Naive thymus-derived CD8-positive, alpha-beta T cell (primary cell): ENCODE measurements at places on chromosomes 16 and 17.
A peak's percentile ranks its signal among the peaks of the same experiment; 100 is the strongest.

DNA sequence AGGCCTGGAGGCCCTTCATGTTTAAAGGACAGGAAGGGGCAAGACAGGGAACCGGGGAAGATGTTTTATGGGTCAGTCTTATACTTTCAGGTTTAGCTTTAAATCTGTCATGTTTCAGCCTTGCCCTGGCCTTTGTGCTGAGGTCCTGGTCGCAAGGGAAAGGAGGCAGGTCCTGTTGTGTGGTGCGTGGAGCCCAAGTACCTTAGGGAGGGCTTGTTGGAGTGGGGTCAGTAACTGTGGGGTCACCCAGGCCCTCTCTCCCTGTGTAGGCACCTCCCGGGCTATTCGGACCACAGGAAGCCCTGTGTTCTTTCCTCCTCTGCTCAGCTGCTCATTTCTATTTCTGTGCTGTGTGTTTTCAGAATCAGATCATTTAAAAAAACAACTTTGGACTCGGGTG lies 42.7 kb downstream of the MPRIP start:
- DNase-seq: no peak

GRCh38 chr16:52976539-52977167 lies 76.0 kb downstream of the CHD9NB start:
- no peak for DNase-seq

DNA sequence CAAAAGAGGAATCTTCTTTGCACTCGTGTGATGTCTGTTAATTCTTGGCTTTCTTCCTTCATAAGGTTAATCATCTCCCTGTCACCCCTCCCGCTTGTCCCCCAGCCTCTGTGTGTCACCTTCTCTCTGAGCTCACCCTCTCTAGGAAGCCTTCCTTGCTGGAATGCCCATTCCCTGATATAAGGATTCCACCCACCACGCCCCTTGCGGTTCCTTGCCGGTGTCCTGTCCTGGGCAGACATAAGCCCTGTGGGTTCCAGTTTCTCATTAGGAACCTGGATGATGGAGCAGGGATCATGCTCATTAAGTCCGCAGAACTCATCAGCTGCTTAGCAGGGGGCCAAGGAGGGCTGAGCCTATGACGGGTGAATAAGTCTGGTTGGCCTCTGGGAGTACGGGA lies 559.3 kb downstream of the MAF start:
- no peak for DNase-seq

GRCh38 chr17:37197336-37197735 lies 178.4 kb upstream of the C17orf78 start:
- no peak for DNase-seq

GRCh38 chr16:82996814-82997213 lies 370.0 kb downstream of the CDH13 start:
- DNase-seq: no peak

DNA sequence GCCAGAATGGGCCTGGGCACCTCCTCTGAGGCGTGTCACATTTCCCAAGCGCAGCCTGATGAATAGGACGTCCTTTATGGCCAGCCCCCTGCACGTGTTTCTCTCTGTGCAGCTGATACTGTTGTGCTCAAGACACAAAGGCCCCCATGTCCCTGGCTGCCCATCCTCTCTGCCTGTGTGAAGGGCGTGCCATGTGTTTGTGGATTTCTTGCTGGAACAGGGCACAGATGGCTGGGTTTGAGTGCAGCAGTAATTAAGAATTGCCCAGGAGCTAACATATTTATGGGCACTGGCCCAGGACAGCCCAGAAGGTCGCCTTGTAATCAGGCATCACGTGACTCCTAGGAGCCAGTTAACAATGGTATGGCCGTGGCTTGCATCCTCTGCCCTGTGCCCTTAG lies 181.1 kb downstream of the CCDC182 start:
- DNase-seq: no peak

- DNase-seq: no peak
Observed at GRCh38 chr17:34711646-34712045, 132.3 kb downstream of the TMEM132E start.

- DNase-seq: peak; percentile 10
Observed at GRCh38 chr17:83183951-83184506, 104.6 kb downstream of the METRNL start.

GRCh38 chr17:7523033-7523432 lies 25.8 kb upstream of the TNFSF12 start:
- DNase-seq: peak; percentile 54

DNA sequence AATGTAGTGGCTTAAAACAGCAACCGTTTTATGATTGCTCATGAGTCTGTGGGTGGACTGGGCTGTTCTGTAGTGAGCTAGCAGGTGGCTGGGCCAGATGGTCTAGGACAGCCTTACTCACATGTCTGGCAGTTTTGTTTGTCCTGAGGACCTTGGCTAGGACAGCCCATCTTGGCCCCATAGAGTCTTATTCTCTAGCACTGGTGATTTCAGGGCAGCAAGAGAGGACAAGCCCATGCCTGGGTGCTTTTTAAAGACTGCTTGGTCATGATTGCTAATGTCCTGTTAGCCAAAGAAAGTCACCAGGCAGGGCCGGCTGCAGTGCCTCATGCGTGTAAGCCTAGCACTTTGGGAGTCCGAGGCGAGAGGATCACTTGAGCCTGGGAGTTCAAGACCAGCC lies 139.8 kb downstream of the KATNIP start:
- DNase-seq: no peak

GRCh38 chr17:933312-934073 lies 46.1 kb downstream of the NXN start:
- no peak for DNase-seq

GRCh38 chr16:11049396-11050059 lies 105.2 kb downstream of the CLEC16A start:
- no peak for DNase-seq

GRCh38 chr16:97822-98221 lies 19.8 kb downstream of the MPG start:
- no peak for DNase-seq

DNA sequence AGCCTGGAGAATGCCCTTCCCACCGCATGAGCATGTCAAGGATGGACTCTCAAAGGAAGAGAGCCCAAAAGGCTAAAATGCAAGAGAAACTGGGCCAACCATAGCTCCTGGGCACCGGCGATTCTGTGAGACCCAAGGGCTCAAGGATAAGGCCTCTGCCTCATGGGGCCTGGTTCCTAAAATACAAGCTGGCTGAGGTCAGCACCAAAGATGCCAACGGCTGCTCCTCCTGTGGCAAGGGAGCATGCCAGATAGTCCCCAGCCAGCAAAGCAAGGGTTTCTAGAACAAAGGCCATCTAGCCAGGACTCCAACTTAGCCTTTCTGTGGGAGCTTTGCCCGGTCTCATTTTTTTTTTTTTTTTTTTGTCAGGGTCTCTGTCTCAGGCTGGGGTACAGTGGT lies 20.1 kb downstream of the GPRC5B start:
- no peak for DNase-seq

- no peak for DNase-seq
Observed at GRCh38 chr17:733743-734142, 1.3 kb downstream of the TLCD3A start.

GRCh38 chr16:31149332-31149731 lies 534 bp downstream of the PRSS36 start:
- DNase-seq: no peak

DNA sequence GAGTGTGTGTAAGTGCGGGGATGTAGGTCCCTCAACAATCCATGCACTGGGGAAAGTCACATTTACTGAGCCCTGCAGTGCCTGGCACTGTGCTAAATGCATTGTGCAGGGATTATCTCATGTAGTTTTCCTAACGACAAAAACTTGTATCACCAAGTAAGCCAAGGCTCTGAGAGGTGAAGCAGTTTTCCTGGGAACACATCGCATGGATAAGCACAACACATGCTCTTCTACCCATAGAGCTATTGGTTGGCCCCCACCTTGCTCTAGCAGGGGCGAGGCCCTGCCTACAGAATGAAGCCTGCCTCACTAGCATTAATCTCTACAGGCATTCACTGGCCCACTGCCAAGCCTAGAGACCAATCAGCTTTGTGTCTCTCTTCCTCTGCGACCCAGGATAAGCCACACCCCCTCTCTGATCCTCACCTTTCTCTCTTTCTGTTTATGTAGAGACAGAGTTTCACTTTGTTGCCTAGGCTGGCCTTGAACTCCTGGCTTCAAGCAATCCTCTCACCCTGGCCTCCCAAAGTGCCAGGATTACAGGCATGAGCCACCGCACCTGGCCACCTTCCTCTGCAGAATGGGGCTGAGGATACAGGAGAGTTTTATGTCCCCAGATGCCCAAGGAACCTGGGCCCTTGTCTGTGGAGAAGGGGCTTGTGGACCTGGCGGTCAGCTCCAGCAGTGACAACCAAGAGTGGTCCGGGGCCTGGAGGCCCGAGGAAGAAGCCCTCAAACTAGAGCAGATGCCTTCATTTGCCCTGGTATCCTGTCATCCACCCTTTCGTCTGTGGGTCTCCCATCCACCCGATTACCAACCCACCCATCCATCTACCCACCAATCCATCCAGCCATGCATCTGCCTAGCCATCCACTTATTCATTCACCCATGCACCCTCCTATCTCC lies 12.8 kb downstream of the CDH16 start:
- DNase-seq: no peak

- no peak for DNase-seq
Observed at GRCh38 chr16:1102333-1102700, 6.3 kb upstream of the C1QTNF8 start.

DNA sequence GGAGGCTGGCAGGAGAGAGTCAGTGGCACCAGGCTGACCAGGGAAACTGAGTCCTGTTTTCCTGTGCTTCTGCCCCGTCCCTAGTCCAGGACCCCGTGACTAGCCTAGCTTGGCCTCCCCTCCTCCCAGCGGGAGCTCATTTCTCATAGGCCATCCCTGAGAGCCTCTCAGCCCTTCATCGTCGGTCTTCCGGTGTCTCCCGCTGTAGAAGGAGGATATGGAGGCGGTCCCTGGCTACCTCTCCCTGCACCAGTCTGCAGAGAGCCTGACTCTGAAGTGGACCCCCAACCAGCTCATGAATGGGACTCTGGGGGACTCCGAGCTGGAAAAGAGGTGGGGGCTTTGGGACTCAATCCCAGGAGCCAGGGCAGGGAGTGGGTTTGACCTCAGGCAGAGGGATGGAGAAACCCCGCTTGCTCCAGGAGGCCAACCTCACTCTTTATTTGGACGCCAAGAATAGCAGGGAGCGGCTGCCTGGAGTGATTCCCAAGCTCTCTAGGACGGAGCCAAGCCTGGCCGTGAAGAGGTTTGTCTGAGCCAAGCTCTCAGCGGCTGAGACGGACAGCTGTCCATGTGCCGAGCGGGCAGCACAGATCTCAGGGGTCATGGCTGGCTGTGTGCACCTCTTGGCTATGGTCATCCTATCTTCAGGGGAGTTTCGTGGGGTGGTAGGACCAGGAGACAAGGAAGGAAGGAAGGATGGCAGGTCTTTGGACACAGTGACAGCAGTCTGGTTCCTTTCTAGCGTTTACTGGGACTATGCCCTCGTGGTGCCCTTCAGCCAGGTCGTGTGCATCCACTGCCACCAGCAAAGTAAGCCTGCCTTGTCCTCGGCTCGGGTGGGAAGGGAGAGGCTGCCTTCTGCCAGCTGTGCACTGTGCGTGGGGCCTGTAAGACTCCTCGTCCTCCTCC lies 26.8 kb downstream of the SGSM2 start:
- no peak for DNase-seq

GRCh38 chr16:22255335-22255734 lies 41.9 kb upstream of the POLR3E start:
- no peak for DNase-seq

- no peak for DNase-seq
Observed at GRCh38 chr16:11032000-11032921, 87.9 kb downstream of the CLEC16A start.

DNA sequence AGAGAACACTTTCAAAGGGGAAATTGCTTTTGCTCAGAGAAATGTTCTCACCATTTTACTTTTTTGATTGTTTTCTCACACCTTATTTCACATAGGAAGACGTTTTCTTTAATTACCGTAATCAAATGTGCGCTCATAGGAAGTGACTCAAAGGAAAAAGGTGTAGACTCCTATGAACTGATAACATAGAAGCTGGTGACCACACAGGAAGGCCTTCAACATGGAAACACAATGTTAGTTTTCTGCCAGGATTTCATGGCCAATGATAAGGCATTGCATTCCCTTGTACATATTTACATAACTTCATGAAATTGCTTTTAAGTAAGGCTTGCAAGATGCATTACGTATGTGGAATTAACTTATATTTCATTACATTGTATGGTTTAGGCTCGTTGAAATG lies 40.9 kb upstream of the KCNJ16 start:
- DNase-seq: no peak

DNA sequence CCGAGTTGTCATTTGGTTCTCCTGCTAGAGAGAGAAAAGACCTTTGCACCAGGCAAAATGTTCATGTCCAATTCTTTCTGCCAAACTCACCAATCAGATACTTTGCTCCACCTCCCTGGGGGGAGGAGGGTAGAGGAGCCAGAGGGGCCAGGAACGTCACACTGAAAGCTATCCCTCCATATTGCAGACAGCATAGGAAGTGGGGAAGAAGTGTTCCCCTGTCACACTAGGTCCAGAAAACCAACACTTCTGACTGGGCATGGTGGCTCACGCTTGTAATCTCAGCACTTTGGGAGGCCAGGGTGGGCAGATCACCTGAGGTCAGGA lies 9.5 kb downstream of the HSD17B2 start:
- DNase-seq: no peak

DNA sequence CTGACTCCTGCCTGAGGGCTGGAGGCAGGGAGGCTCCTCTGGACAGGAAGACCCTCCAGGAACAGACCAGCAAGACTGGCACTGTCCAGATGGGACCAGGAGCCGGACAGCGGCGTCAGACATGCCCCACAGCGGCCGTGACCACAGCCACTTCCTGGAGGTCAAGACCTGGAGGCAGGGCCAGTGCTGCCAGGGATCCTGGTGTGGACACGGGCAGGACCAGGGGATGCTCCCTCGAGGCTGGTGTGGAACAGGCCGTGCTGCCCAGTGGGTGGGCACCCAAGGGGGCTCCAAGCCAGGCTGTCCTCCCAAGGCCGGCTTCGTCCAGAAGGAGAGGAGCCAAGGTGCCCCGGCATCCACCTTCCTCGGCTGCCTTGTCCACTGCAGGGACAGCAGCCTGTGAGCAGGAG lies 4.5 kb upstream of the CCDC57 start:
- DNase-seq: no peak

- DNase-seq: no peak
Observed at GRCh38 chr17:74542166-74542565, 3.7 kb downstream of the CD300C start.

DNA sequence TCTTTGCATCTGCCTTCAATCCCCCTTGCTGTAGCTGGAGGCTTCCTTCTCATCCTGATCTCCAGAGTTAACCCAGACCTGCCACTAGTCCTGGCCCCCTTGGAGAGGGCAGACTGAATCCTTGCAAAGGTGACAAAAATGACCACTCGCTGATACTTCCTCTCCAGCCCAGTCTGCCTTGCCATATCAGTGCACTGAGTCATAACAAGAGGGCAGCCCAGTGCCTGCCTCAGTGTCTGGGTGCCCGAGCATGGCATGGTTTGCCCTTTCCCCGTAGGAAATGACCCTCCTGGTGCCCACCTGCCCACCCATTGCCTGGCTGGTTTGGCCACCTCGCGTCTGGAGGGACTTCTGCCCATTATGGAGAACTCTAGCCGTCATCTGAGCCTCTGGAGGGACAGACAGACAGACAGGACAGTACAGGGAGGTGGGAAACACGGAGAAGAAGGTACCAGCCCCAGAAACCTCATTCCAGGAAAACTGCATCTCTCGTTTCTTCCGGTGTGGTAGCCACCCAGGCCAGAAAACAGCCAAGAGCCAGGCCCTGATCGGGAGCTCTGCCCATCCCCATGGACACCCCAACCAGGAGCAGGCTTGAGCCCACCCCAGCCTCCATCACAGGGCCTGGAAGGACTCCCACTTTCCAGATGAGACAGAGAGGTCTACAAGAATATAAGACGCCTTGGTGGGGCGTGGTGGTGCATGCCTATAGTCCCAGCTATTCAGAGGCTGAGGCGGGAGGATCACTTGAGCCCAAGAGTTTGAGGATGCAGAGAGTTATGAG lies 71.5 kb downstream of the SCNN1B start:
- no peak for DNase-seq

- no peak for DNase-seq
Observed at GRCh38 chr16:85626191-85626981, 13.3 kb downstream of the GSE1 start.
